ENCODE measurements at places on chromosomes 5 and 9.

- no peak for ATAC-seq
Observed at GRCh38 chr9:35340046-35340445, 149.9 kb upstream of the RUSC2 start.

- ATAC-seq = no peak
Observed at GRCh38 chr5:57476601-57477056, 6.0 kb downstream of the ACTBL2 start.

DNA sequence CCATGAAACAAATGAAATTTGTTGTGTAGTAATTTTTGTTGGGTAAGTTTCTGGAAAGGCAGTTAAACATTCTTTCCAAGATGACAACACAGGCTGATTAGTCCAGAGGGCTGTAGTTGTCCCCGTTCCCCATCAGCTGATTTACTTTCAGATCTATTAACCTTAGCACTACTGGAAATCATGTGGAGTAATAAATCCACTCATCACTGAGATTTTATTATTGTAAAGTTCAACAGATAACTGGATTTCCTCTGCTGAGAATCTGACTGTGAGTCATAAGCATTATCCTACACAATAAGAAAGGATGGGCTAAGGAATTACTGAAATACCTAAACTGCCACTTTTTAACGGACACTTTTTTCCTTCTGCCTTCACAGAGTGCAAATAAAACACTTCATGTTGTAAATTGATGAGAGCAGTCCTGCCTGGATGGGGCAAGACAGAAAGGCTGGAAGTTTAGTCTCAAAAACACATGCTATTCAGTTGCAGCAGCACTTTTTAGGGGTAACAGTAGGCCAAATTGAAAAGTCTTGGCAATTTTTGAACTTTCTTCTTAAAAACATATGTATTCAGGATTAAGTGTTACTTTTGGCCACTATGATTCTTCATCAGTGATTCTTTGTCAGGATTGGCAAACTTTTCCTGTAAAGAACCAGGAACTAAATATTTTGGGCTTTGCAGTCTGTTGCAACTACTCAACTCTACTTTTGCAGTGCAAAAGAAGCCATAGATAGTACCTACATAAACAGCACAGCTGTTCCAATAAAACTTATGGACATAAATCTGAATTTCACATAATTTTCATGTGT, 7.0 kb downstream of the STOM start:
- ATAC-seq = no peak

GRCh38 chr9:110571801-110572483, 7.6 kb downstream of the SVEP1 start:
- no peak for ATAC-seq

DNA sequence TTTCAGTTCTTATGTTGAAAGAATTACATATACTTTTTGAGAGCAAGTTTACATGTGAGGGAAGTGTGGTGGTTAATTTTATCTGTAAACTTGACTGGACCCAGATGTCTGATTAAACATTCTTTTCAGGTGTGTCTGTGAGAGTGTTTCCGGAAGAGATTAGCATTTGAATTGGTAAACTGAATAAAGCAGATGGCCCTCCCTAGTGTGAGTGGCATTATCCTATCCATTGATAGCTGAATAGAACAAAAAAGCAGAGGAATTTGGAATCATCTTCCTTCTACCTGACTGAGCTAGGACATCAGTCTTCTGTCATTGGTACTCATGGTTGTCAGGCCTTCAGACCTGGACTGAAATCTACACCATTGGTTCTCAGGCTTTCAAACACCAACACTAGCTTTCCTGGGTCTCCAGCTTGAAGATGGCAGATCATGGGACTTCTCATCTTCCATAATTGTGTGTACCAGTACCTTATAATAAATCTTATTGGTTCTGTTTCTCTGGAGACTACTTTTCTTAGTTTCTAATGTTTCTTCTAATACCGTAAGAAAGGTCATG, 36.6 kb downstream of the NREP start:
- ATAC-seq = no peak

DNA sequence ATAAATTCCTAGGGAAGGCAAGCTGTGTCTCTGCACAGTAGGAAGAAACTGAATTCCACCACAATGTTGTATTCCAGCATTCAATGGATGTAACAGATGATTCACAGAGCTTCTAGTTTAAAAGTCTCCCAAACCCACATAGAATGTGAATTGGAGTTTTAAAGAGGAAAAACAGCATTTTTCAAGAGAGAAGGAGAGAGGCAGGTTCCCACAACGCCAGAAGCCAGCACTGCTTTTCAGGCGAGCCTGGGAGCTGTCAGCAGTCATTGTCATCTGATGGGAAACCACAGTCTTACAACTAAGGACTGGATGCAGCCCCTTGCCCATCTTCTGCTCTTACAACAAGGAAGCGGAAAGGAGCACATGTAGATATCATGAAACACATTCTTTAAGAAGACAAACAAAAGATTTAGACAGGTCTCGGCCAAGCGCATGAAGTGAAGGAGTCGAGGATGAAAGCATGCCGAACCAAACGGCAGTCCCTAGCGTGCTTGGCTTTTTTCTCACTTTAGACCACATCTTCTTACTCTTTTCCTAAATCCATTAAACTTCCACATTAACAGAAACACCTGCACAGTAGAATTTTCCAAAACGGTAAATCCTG, 638 bp downstream of the DIRAS2 start:
- no peak for ATAC-seq

DNA sequence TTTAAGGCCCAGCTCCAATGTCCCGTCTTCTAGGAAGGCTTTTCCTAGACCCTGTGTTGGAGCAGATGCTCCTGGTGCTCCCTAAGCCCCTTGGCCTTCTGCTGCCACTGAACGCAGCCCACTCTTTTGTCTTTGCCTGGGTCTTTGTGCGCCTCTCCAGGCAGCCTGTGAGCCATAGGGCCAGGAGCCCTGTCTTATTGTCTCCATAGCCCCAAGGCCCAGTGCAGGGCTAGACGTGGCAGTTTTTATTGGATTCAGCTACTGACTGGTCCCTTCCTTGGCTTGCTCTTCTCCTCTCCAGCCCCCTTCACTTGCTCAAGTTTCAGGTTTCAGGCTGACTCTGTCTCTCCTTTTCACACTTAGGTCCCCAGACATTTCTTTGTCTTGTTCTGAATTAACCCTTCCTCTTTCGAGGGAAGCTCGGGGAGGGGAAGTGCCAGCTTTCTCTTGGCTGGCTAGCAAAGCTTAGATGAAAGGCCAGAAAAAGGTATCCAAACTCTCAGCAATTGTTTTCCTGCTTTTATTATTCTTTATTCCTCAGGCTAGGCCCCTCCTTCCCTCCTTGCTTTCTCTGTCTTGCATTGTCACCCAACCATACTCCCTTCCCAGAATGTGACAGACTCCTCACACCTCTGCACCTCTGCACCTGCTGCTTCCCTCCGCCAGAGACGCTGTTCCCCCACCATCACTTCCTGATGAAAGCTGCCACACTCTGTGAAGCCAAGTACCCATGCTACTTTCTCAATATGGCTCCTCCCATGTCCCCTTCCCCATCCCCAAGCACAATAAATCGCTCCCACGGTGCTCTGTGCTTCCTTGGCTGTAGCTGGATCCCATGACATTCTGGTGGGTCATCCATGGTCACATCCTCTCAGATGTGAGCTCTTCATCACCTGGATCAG, 101.6 kb upstream of the CPEB4 start:
- ATAC-seq = no peak

- ATAC-seq = no peak
Observed at GRCh38 chr5:67178966-67179365, 17.6 kb downstream of the CD180 start.

GRCh38 chr9:124110307-124110915, 98.8 kb downstream of the LHX2 start:
- ATAC-seq = no peak

GRCh38 chr5:180154821-180155364, 54.1 kb downstream of the RASGEF1C start:
- no peak for ATAC-seq

DNA sequence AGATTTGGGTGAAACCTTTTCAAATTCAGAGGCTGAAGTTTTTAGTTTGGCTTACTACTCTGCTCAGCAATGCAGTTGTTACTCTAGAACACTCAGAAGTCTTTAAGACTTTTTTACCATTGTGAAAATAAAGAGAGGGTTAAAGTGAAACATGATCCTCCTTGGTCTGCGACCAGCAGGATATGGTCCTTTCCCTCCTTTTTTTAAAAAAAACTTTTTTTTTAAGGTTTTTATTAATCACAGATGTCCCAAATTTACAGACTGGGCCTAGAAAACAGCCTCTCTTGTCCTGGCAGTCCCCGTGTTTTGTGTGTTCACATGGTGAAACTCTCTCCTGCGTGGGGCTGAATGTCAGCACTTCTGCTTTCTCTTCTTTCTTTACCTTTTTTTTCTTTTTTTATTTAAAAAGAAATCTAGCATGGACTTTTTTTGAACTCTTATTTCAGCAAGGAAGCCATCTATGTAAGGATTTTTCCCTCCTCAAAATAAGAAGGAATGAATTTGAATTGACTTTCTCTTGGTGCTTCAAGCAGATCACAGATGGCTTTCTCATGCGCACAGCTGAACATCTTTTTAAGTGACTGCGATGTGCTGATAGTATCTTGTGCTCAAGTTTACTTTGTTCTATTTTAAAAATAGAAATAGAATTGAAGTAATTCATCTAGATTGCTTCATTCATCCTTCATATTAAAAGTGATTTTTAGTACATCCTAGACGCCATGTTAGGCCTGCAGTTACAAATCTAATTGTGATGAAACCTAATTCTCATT, 128.7 kb upstream of the OTULINL start:
- ATAC-seq = no peak

GRCh38 chr9:129344641-129345495, 166.8 kb upstream of the IER5L start:
- no peak for ATAC-seq

DNA sequence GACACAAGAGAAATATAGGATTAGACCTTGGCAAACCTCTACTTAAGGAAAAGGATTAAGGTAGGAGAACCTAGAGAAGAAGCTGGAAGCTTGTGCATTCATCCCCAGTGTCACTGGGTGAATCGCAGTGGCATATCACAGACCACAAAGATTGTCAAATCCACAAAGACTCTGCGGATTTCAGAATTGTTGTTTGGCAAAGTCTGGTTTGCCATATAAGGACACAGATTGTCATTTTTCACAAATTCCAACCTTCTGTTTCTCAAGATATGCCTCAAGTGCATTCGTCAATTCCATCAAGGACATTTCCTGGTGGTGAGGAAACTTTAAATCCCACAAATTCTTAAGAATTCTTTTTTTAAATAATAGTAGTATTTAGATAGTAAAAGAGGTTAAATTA, 395.1 kb upstream of the PAPPA start:
- no peak for ATAC-seq

- ATAC-seq = no peak
Observed at GRCh38 chr9:119986205-119986604, 593.8 kb downstream of the CDK5RAP2 start.

DNA sequence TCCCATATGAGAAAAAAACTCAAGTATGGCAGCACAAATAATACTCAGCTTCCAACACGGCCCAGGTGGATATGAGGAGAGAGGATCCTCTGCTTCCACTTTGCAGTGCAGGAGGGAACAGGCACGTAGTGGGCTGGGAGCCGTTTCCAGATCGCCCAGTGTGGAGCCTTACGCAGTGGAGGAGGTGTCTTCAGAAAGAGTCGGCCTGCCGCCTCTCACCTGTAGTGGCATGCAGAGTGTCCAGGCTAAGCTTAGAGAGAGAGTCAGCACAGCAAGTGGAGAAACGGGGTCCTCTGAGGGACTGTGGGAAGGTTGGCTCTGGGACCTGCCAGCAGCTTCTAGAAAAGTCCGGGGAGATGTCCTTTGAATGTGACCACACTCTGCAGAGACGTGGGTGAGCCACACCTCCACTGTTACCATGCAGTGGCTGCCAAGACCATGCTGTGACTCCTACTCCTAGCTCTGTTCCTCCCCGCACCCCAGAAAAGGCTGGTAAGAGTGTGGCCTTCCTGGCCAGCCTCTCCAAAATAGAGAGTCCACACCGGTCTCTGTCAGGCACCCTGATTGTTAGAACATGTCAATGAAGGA, 3.5 kb upstream of the SEMA4D start:
- ATAC-seq = no peak
